ENCODE measurements at places on chromosomes 11 and 22.

DNA sequence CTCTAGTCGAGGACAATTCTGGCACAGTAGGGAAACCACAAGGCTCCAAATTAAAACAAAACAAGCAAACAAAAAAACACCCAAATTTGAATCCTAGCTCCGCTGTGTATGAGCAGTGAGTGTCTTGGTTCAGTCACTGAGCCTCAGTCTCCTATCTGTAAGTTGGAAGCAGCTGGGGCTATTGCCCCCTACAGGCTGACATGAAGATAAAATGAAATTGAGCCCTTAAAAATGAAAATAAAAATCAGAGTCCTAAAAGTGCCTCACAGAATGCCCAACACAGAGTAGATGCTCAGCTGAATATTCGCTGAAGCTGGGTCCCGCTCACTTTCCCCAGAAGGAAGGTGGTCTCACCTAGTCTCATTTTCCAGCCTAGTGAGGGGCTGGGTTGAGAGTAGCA, 65.2 kb downstream of the PDE2A start:
- no peak for DNase-seq

DNA sequence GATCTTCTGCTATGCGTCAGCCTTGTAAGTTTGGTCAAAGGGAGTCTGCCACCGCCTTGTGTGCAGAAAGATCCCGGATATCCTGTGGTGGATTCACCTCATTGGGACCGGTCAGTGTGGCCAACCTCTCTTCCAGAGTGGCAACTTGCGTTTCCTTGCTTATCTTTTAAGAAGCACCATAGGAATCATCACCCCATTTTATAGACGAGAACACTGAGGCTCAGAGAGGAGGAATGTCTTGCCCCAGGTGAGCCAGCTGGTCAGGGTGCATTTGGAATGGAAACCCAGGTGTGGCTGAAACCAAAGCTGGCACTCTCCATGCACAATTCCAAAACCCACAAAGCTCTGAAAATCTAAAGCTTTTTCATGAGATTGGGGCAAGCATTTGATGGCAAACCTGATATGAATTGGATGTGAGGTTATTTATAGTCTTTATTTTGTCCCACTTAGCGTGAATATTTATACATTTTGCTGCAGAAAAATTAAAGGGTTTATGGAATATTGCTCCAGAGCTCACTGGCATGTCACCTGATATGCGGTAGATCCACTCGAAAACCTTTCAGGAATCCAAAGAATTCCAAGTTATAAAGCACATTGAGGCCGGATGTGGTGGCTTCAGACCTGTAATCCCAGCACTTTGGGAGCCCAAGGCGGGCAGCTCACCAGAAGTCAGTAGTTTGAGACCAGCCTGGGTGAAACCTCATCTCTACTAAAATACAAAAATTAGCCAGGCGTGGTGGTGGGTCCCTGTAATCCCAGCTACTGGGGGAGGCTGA, 12.1 kb upstream of the EIF3D start:
- DNase-seq: no peak

DNA sequence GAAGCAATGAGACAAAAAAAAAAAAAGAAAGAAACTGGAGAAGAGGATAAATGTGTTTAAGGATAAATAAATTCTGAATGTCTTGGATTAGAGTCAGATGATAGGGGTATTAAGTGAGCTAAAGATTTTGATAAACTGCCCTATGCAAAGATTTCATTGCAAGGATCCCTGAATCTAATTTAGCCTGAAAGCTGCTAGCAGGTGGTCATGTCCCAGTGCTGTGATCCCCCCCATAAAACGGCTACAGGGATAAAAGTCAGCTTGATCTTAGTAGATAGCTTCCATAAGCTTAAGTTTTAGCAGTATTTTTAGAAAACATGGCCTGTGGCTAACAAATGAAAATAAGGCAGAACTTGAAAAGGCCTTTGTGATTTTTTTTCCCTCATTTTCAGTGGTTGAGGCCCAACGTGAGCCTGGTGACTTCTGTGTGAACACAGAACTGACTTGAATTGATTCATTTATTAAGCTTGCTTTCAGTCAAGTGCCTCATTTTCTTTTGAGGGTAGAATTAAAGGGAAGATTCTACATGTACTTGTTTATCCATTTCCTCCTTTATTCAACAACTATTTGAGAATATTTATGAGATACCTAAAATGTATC, 44.5 kb downstream of the CD44 start:
- no peak for DNase-seq

GRCh38 chr11:117670924-117671323, 126.1 kb downstream of the DSCAML1 start:
- DNase-seq: no peak

DNA sequence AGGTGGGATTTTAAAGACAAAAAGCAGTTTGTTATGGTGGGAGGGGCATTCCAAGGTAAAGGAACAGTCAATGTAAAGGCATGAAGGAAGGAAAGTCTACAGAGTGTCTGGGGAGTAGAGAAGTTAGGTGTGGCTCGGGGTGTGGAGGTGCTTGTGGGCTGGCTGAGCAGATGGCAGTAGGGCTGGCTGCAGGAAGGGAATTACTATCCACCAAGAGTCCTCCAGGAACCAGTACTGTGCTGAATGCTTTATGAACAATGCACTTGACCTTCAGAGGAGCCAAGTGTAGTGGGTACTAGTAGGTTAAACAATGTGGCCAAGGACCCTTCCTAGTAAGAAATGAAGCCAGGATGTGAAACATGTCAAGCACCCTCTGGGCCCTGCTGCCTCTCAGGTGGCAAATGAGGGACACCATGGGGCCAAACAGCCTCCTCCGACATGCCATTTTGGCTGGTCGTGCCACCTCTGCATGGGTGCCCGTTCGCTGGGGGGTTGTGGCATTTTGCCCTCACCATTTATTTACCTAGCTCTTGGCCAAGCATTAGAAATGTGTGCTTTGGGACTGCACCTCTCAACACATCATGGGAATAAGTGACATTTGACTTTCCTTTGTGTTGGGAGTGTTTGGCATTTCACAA, 123.6 kb upstream of the TENM4 start:
- DNase-seq: no peak
